ENCODE measurements at places on chromosomes 7 and 10.
A peak's percentile ranks its signal among the peaks of the same experiment; 100 is the strongest.

DNA sequence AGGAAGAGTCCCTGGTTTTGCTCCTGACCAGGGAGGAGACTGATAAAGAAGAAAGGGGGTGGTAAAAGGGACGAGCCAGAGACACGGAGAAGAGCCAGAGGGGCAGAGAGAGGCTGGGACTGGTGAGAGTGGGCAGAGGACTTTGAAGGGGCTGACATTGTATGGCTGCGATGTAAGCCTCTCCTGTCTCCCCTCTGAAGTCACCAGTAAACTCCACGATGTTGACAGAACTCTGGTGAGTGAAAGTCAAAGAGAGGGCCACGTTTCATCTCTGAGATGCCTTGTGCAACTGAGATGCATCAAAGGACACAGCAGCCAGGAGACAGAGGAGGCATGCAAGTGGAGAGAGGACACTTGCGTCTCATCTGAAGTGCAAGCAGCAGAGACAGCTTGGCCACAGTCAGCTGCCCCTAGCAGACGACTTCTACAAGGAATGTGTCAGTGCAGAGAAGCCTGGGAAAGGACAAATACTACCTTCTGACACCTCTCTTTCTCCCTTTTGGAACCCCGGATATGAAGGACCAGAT is 54.3 kb downstream of the SMKR1 start:
- no peak for DNase-seq

GRCh38 chr10:5544216-5544805 is 19.6 kb downstream of the CALML3 start:
- DNase-seq: no peak

DNA sequence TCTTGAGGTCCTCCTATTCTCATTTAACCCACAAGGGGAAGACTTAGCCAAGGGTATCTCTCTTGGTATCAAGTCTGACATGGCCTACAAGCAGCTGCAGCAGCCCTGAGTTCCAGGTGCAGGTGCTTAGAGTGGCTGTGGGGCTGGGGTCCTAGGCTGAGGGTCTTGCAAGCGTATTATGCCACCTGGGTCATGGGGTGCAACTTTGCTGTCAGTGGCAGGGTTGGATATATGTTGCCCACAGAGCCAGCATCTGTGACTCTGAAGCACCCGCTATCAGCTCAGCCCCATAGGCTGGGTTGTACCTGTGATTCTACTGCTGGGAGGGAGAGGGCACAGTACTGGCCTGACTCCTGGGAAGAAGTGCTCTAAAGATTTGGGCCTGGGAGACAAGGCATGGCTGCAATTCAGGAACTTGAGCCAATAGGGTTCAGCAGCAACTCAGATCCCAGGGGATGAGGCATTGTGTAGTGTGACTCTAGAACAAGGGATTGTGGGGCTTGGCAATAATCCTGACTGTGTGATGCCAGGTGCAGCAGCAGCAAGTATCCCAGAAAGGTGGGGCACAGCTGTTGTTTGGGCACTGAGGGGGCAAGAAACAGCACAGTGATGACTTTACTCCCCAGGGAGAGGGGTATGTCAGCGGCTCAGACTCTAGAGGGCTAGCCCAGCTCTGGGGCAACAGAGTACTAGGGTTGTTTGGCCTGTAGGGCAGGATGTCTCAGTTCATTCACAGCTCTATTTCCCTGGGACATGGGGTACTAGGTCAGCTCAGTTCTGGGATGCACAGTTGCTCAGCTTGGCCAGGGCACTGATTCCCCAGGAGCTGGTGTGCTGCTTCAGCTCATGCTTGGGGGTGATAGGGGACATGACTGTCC is 41.4 kb downstream of the NEURL1 start:
- DNase-seq: no peak

GRCh38 chr7:110071192-110071591 is 1019.7 kb upstream of the LRRN3 start:
- no peak for DNase-seq

DNA sequence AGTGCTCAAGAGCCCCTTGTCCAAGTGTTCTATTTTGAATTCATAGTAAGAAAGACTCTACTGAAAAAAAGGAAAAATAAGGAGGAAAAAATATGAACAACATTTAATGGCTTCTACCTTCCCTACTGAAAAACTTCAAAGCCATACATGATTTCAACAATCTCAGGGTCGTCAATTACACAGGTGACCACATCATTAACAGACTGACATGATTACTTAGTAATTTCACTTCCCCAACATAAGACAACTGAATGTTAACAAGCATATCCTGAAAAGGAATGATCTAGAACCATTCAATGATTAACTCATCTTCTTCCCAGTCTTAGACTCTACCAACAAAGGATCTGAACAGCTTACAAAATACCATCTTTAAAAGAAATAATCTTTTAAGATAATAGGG is 34.8 kb downstream of the MEOX2 start:
- DNase-seq: no peak

GRCh38 chr7:41374150-41374848 is 328.6 kb downstream of the INHBA start:
- no peak for DNase-seq

DNA sequence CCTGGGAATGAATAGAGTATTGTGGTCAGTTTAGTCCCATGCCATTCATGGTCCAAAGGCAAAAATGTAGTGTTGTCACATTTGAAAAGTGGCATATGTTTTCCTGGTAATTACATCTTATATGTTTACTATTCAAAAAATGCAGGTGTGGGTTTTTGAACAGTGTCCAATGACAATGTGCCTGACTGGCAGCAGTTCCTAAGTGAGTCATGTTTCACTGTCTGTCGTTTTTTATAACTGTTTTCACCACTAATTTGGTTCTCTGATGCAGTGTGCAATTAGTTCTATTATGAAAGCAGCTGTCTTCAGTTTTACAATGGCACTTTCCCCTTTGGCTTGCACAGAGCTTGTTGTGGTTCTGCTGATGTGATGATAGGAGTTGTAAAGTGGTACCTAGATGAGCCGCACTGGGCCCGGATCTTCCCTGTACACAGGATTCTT is 162.3 kb downstream of the SEM1 start:
- DNase-seq: peak; percentile 36

DNA sequence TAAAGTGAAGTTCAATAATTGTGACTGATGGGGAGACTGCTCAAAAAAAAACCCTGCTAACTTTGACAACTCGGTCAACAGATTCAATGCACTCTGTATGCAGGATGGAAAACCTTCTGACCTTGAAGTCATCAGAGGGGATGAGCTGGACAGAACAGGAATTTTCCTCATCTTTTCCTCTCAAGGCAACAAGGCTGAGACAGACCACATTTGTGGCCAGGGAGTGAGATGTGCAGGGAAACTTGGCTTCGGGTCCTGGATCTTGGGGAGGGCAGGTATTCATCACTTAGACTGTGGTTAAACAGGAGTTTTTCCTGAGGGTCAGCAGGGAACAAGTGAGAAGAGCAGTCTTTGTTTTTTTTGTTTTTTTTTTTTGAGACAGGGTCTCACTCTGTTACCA is 100.6 kb downstream of the BAMBI start:
- DNase-seq: no peak
